Cardiac muscle cell (in vitro differentiated cells and primary cell): ENCODE measurements at places on chromosomes 5 and 9. TPM values are rescaled to one million over a fixed set of nuclear protein-coding genes. Genes with fewer than 3 reads are reported as not detected.

DNA sequence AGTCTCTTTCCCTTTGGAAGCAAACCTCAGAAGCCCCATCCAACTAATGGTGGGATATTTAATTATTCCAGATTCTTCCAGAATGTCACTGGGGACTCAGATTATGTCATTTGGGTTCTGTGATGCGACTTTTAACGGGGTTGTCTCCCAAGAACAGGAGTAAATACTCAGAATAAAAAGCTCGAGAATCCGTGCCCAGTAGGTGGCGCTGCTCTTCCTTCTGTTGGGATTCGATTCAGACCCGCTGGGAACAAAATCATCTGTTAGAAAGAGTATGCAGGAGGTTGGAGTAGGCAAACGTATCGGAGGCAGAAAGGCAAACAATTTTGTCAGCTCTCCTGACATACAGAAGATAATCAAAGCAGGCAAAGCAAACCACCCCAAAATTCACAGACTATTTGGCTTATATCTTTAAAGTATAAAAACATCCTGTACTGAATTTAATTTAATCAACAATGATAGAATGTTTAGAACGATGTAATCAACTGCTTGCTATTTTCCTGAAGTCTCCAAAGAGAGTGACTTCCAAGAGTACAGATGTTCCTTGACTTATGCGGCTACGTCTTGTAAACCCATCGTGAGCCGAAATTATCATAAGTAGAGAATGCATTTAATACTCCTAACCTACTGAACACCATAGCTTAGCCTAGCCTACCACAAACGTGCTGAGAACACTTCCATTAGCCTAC, 169.8 kb upstream of the RAI14 start:
- peaks cover 17% of the 10 kb centered on the region for H3K4me1 ChIP-seq
- no peaks in the 10 kb centered on the region for H3K27me3 ChIP-seq
- no peak overlapping the region for H3K4me3 ChIP-seq
- peak; percentile 90 for DNase-seq
- no peak overlapping the region for H3K27ac ChIP-seq

- H3K27ac ChIP-seq = no peak overlapping the region
- H3K36me3 ChIP-seq = no peaks in the 10 kb centered on the region
- H3K4me3 ChIP-seq = no peak overlapping the region
- H3K27me3 ChIP-seq = no peaks in the 10 kb centered on the region
Observed at GRCh38 chr5:32325616-32326015, 12.9 kb upstream of the MTMR12 start.

GRCh38 chr9:116062206-116062550, 91.4 kb upstream of the PAPPA start:
- H3K27ac ChIP-seq = no peak overlapping the region
- no peak overlapping the region for H3K4me3 ChIP-seq
- H3K36me3 ChIP-seq = no peaks in the 10 kb centered on the region

DNA sequence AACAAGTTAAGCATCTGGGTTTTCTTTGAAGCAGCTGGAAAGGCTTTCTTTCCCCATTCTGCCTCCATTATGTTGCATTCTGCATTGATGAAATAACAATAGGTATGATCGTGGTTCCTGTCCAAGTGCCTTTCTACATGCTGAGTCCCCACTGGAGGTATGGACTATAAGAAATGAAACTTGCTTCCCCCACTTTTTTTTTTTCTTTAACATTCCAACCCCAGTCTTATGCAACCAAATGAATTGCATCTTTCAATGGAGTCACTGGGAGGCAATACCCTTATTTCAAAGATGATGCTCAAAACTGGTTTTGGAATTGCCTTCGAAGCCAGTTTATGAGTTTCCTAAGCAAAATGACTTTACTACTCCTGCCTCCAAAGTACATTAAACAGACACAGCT, 58.9 kb downstream of the ARSB start:
- H3K4me1 ChIP-seq = peaks cover 6% of the 10 kb centered on the region
- no peak overlapping the region for H3K4me3 ChIP-seq
- H3K36me3 ChIP-seq = no peaks in the 10 kb centered on the region

DNA sequence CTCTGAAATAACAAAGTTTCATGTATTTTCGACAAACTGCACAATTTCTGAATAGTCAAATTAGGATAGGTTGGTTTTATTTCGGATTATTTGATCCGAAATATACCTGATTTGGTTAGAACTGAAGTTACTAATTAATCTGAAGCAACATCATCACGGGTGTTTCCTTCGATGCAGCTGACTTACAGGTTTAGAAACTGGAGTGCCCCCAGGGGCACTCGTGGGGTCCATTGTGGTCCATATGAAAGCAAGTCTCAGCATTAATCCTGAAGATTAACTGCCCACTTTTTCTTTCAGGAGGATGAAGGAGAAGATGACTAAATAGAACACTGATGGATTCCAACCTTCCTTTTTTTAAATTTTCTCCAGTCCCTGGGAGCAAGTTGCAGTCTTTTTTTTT, 5.3 kb downstream of the SET start:
- peaks cover 43% of the 10 kb centered on the region for H3K36me3 ChIP-seq
- DNase-seq = no peak
- H3K27ac ChIP-seq = no peak overlapping the region
- no peak overlapping the region for H3K4me3 ChIP-seq
- peaks cover 6% of the 10 kb centered on the region for H3K4me1 ChIP-seq

- peaks cover 21% of the 10 kb centered on the region for H3K36me3 ChIP-seq
- H3K4me1 ChIP-seq = peaks cover 4% of the 10 kb centered on the region
Observed at GRCh38 chr9:86035827-86036440, 63.4 kb downstream of the GOLM1 start.

- no peak overlapping the region for H3K27ac ChIP-seq
- peak; percentile 19 for DNase-seq
- no peaks in the 10 kb centered on the region for H3K27me3 ChIP-seq
Observed at GRCh38 chr9:127664678-127665507, 41.9 kb upstream of the CFAP157 start.

DNA sequence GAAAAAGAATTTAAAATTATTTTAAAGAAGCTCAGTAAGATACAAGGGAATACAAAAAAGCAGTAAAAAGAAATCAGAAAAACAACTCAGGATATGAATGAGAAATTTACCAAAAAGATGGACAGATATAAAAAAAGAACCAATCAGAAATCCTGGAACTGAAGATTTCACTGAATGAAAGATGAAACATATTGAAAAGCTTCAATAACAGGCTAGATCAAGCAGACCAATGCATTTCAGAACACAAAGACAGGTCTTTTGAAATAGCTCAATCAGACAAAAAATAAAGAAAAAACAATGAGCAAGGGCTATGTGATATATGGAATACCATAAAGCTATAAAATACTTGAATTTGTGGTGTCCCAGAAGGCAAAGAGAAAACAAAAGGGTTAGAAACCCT, 322.6 kb upstream of the POU5F2 start:
- no peak for DNase-seq
- no peak overlapping the region for H3K27ac ChIP-seq
- H3K4me1 ChIP-seq = no peaks in the 10 kb centered on the region

MED7 gene
- 8.2 and 9.7 TPM in 2 replicates for total RNA-seq

NEURL1B gene
- 32.7 and 55.8 TPM in 2 replicates for total RNA-seq

DNA sequence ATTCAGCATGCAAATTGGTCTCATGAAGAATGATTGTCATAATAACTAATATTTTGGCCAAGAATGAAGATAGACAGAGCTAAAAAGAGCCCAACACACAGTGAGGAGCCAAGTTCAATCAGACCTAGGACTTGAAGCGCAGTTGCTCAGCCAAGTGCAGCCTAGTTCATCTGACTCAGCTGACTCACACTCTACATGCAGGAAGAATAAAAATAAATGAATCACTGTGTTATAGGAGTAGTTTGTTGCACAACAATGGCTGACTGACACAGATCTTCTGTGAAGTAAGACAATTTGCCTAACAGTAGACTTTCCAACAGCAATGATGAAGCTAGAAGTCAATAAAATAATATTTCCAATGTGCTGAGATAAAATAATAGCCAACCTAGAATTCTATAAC, 261.5 kb downstream of the CEMIP2 start:
- no peaks in the 10 kb centered on the region for H3K27me3 ChIP-seq
- no peak for DNase-seq
- no peak overlapping the region for H3K27ac ChIP-seq
- H3K4me3 ChIP-seq = no peak overlapping the region
- H3K36me3 ChIP-seq = no peaks in the 10 kb centered on the region

QSOX2 gene
- total RNA-seq = 10.5 and 11.5 TPM in 2 replicates

- no peaks in the 10 kb centered on the region for H3K27me3 ChIP-seq
- H3K4me3 ChIP-seq = no peak overlapping the region
- no peak for DNase-seq
- no peak overlapping the region for H3K27ac ChIP-seq
Observed at GRCh38 chr5:155451106-155451505, 437.6 kb downstream of the KIF4B start.

DNA sequence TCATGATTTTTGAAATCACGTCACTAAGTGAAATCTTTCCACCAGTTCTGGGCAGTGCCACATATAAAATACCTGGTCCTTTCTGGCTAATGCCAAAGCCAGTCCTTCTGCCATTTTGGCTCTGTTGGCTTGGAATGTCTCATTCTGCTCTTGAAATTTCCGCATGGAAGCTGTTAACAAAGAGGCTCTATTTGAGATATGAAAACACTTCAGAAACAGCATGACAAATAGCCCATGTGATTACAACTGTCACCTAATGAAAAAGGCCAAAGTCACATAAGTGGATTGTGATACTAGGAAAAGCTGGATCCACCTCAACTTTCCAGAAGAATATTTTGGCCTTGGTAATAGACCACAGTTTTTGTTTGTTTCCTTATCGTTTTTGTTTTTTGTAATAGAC, 12.8 kb downstream of the GOLGA1 start:
- H3K27me3 ChIP-seq = no peaks in the 10 kb centered on the region
- H3K4me3 ChIP-seq = no peak overlapping the region
- no peak for DNase-seq

SEMA5A gene
- 14.6 and 16.6 TPM in 2 replicates for total RNA-seq

DNA sequence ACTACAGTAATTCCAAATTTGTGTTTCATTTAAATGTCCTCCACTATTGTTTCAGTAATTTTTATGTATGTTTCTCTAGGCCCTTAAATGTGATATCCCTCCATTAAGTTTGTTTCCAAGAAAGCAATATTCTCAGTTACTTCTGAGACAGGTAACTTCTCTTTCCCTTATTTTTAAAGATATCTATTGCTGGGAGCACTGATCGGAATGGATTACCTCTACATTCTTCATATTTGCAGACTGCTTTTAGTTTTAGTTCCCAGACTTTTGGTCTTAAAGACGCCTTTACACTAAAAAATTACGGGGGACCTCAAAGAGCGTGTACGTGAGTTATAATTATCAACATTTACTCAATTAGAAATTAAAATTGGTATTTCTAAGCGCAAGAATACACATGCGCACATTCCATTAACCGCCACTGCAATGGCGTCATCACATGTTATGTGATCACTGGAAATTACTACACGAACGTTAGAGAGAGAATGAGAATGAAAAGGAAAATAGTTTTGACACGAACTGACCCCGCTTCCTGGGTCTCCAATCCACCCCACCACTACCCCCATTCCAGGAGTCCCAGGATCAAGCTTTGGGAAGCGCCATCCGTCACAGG, 519 bp upstream of the RAD50 start:
- peak overlapping the region; percentile 44 for H3K27ac ChIP-seq
- H3K4me3 ChIP-seq = peak overlapping the region; percentile 45
- H3K27me3 ChIP-seq = no peaks in the 10 kb centered on the region
- H3K4me1 ChIP-seq = peaks cover 7% of the 10 kb centered on the region

- peak; percentile 63 for DNase-seq
- H3K4me1 ChIP-seq = peaks cover 46% of the 10 kb centered on the region
- peak overlapping the region; percentile 97 for H3K27ac ChIP-seq
- no peaks in the 10 kb centered on the region for H3K27me3 ChIP-seq
- peak overlapping the region; percentile 13 for H3K4me3 ChIP-seq
- H3K36me3 ChIP-seq = no peaks in the 10 kb centered on the region
Observed at GRCh38 chr5:59358005-59358861, 535.3 kb downstream of the PDE4D start.

DNA sequence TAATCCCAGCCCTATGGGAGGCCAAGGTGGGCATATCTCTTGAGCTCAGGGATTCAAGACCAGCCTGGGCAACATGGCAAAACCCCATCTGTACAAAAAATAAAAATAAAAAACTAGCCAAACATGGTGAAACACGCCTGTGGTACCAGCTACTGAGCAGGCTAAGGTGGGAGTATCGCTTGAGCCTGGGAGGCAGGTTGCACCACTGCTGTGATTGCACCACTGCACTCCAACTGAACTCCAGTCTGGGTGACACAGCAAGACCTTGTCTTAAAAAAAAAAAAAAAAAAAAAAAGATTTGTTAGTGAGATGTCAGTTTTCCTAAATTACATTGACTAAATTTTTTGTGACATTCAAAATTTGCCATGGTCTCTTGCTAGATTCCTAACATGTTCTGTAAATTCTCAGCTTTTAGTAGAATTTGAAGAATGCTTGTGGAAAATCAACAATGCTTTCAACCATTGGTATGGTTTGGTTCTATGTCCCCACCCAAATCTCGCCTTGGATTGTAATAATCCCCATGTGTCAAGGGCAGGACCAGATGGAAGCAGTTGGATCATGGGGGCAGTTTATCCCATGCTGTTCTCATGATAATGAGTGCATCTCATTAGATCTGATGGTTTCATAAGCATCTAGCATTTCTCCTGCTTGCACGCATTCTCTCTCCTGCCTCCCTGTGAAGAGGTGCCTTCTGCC, 236.1 kb downstream of the ARRDC3 start:
- H3K27ac ChIP-seq = no peak overlapping the region
- peak; percentile 66 for DNase-seq
- H3K27me3 ChIP-seq = no peaks in the 10 kb centered on the region
- no peak overlapping the region for H3K4me3 ChIP-seq
- H3K36me3 ChIP-seq = no peaks in the 10 kb centered on the region

DNA sequence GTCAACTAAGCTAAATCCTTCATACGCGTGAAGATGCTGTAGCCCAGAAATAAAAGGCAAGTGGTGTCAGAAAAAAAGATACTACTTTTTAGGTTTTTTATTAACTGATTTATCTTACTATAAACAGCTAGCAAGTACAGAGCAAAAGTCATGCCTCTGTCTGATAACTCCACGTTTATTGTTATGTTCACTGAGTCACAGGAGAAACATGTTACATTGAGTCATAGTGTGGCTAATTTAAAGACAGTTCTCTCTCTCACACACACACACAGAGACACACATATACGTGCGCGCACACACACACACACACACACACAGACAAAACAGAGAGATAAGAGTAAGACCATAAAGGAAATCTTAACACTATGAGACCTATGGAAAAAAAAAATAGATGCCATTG, 770.0 kb upstream of the CDH10 start:
- no peak overlapping the region for H3K4me3 ChIP-seq
- H3K4me1 ChIP-seq = no peaks in the 10 kb centered on the region
- H3K27ac ChIP-seq = no peak overlapping the region
- no peaks in the 10 kb centered on the region for H3K36me3 ChIP-seq

GRCh38 chr9:114177423-114178064, 22.2 kb downstream of the COL27A1 start:
- peaks cover 26% of the 10 kb centered on the region for H3K4me1 ChIP-seq
- H3K27ac ChIP-seq = no peak overlapping the region
- H3K27me3 ChIP-seq = no peaks in the 10 kb centered on the region
- H3K4me3 ChIP-seq = no peak overlapping the region
- DNase-seq = no peak
- no peaks in the 10 kb centered on the region for H3K36me3 ChIP-seq

ZNF366 gene
- total RNA-seq = not detected in 2 replicates

- no peaks in the 10 kb centered on the region for H3K36me3 ChIP-seq
- peaks cover 4% of the 10 kb centered on the region for H3K4me1 ChIP-seq
- H3K27me3 ChIP-seq = no peaks in the 10 kb centered on the region
- no peak overlapping the region for H3K27ac ChIP-seq
- DNase-seq = no peak
Observed at GRCh38 chr5:111848476-111848875, 91.5 kb upstream of the NREP start.

- no peaks in the 10 kb centered on the region for H3K36me3 ChIP-seq
- no peak overlapping the region for H3K27ac ChIP-seq
- no peak for DNase-seq
Observed at GRCh38 chr5:151015974-151016587, 4.3 kb upstream of the GPX3 start.

NOXA1 gene
- total RNA-seq = 6.8 and 12.0 TPM in 2 replicates
